ENCODE measurements at places on chromosomes 5 and 9.
A peak's percentile ranks its signal among the peaks of the same experiment; 100 is the strongest.

- DNase-seq = no peak
Measured at GRCh38 chr5:163345216-163345615, 92.2 kb upstream of the CCNG1 start.

GRCh38 chr5:122498163-122498562 lies 186.1 kb downstream of the SNCAIP start:
- no peak for DNase-seq

DNA sequence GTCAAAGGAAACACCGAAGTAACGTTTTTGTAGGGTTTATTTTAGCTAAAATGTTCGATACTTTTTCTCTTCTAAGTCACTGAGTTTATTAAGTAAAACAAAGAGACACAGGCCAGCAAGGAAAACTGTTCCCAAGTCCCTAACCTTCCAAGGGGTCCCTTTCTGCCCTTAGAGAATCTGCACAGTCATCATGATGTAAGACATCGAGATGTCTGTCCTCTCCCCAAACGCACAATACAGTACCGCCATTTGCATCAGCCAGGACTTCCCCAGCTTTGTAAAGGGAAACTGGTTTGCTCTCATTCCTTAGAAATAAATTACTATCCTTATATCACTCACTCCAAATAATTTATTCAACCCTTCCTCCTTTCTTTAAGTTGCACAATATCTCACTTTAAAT lies 89.3 kb downstream of the MARCHF11 start:
- no peak for DNase-seq

DNA sequence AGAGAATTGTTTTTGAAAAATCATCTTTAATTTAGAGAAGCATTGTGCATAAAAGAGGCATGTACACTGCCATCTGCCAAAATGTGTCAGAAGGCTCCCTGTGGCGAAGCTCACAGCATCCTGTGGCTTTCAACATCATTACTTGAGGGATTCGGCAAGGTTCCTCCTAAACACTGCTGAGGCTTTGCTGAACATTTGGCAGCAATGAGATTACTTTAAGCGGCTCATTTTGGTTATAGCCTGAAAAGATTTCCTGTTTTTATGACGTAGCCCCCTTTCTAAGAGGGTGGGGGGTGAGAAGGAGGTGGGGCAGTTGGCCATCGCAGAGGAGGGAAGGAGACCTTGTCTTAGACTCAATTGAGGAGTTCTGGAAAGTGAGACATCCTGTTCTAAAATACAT lies 469.4 kb downstream of the RASEF start:
- DNase-seq = no peak

DNA sequence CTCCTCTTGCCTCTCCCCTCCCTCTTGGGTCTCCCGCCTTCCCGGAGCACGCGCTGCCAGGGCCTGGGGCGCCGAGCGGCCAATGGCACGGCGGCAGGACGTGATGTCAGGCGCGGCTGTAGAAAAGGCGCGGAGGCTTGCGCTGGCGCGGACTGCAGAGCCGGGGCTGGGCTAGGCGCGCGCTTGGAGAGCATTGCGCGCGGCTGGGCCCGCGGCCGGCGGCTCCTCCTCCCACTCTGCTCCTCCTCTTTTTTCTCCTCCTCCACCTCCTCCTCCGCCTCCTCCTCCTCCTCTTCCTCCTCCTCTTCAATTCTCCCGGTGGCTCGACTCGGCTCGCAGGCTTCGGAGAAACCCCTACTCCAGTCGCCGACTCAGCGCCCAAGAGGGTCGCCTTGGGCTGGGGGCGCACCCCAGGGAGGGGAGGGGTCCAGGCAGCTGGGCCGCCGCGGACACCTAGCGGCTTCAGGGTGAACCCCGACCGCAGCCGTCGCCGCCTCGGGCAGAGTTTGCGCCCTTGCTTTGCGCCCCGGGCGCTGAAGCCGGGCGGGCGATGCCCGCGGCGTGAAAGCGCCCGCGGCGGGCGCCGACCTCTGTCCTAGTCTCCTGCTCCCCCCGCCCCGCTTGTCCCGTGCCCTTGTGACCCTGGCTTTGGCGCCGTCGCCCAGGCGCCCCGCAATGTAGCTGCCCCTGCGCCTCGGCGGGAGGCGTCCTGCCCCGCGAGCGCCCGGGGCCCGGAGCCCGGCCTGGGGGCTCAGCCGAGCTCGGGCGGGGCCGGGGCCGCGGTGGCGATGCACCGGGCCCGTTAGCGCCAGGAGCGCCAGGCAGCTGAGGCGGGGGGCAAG lies at the start of gene LHX2:
TSS of gene LHX2 (plus strand) at position 309 of the 842 bp plus-strand sequence. CDS start 581 bp downstream, outside the sequence.
- peak; percentile 11 for DNase-seq

DNA sequence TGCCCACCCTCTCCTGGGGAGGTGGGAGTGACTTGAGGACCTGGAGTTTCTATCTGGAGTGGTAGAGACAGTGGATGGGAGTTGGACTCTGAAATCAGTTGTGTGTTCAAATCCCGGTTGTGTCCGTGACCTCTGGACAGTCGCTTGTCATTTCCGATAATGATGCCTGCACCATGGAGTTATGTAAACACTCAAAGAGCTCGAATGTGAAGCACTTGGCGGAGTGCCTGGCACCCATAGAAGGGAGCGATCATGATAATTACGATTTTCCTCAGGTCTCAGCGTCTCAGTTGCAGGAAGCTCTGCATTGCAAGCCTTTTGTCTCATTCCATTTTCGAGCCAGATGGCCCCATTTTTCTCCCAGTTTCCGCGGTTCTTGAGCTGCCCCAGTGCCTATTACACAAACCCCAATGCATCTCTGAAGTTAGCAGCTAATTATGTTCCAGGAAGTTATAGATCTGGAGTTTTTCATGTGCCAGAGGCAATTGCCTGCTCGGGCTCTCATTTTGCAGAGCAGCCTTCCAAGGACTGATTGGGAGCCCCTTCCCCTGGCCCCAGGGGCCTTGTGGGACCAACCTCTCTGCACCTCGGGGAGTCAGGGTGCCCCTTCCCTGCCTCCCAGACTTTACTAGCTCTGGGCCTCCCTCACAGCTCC lies 175.5 kb upstream of the MVB12B start:
- DNase-seq = no peak

GRCh38 chr5:69202497-69202896 lies 13.1 kb downstream of the CENPH start:
- no peak for DNase-seq
